ENCODE measurements at places on chromosomes 11 and 22.

- DNase-seq = no peak
Observed at GRCh38 chr11:119300198-119300964, 16.5 kb downstream of the MCAM start.

GRCh38 chr11:19466314-19466713 lies 225.6 kb upstream of the E2F8 start:
- DNase-seq = peak; percentile 7

- DNase-seq = no peak
Observed at GRCh38 chr22:39832627-39833074, 60.9 kb downstream of the ENTHD1 start.

- DNase-seq = peak; percentile 67
Observed at GRCh38 chr11:6926208-6927029, at the start of gene ZNF215. TSS of gene ZNF215 (plus strand) at chr11:6926426. CDS start at chr11:6932273, 5,847 bp downstream.

GRCh38 chr11:6357222-6357621 lies 33.1 kb upstream of the SMPD1 start:
- peak; percentile 77 for DNase-seq

DNA sequence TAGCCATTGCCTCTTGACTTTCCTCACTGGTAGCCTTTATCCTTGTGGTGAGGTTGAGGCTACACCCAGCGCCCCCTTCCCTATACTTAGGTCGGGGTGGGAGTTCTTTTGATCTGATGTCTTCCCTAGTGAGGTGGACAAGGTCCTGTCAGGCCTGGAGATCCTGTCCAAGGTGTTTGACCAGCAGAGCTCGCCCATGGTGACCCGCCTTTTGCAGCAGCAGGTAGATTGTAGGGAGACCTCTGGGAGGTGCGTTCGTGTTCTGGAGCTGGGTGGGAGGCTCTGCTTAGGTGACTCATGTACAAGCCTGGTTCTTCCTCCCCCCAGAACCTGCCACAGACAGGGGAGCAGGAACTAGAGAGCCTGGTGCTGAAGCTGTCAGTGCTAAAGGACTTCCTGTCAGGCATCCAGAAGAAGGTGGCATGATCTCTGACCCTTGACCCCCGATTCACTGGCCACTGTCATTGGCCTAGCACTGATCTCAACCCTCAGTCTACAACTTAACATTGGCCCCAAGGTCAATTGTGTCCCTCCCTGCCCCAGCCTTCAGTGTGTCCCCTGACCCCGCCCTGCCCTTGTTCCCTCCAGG lies 4.9 kb downstream of the INPPL1 start:
- no peak for DNase-seq

DNA sequence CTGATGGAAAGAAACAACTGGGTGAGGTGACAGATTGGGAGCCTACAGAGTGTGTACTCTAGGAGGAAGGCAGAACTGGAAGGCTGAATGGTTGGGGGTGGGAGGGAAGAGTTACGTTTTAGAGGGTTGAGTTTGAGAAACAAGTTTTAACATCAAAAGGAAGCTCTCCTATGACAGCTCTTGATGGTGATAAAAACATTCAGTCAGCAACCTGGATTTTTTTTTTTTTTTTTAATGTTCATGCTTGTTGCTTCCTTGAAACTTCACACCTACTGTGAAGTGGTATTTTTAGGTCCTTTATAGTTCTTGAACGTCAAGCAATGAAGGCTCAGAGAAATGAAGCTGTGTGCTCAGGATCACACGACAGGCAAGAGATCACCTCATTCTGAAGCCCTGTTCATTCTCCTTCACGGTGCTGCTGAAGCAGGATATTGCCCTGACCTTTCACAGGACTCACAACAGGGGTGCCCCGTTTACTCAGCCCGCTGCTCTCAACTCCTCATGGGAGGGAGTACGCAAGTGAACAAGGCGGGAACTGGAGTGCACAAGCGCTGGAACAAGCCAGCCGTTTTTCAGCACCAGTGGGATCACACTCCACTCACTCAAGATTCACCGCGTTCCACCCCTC lies 1.6 kb upstream of the TMEM109 start:
- no peak for DNase-seq

GRCh38 chr11:103929170-103929903 lies 107.1 kb upstream of the DDI1 start:
- DNase-seq = no peak

GRCh38 chr11:17933708-17934107 lies 79.1 kb downstream of the SERGEF start:
- no peak for DNase-seq

DNA sequence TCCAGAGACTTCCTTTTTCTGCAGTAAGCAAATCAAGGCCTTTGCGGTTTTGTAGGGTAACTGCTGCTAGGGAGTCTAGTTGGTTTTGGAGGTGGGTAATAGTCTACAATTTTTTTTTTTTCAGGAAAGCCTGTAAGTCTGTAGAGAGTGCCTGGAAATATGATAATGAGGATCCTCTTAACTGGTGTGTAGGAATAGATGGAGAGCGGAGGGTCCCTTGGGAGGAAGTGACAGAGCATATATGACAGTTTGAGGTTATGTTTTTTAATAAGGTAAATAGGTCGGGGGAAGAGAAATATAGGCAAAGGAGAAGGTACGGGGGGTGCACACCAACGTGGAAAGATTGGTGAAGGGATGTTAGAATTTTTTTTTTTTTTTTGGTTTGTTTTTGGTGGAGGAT lies 25.9 kb downstream of the ZNF195 start:
- no peak for DNase-seq

DNA sequence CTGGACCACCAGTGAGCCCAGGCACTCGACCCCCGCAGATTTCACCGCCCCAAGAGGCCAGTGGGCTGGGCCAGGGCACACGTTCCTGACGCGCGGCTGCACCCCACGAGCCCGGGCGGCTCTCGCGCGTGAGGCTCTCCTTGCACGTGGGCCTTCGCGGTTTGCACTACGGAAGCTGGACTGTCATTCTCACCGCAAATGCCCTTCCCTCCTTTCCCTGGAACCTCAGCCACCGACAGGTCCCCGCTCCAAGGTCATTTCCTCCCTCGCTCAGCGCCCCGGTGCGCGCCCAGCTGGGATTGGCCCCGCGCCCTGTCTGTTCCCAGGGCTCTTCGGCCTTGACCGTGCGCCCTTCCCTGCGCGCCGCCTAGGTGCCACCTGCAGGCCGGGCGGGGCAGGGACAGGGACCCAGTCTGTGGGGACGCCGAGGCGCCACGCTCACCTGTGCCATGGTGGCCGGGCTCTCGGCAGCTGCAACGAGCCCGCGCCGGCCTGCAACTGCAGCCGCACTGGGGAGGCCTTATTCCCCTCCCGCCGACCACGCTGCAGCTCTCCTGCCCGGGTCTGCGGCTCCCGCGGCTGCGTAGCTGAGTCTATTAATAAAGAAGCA lies 2.1 kb upstream of the CPT1A start:
- DNase-seq = no peak

GRCh38 chr22:48018346-48018745 lies 1255.9 kb downstream of the TBC1D22A start:
- no peak for DNase-seq

- DNase-seq = peak; percentile 8
Observed at GRCh38 chr22:22877523-22878210, 9.9 kb upstream of the IGLL5 start.

DNA sequence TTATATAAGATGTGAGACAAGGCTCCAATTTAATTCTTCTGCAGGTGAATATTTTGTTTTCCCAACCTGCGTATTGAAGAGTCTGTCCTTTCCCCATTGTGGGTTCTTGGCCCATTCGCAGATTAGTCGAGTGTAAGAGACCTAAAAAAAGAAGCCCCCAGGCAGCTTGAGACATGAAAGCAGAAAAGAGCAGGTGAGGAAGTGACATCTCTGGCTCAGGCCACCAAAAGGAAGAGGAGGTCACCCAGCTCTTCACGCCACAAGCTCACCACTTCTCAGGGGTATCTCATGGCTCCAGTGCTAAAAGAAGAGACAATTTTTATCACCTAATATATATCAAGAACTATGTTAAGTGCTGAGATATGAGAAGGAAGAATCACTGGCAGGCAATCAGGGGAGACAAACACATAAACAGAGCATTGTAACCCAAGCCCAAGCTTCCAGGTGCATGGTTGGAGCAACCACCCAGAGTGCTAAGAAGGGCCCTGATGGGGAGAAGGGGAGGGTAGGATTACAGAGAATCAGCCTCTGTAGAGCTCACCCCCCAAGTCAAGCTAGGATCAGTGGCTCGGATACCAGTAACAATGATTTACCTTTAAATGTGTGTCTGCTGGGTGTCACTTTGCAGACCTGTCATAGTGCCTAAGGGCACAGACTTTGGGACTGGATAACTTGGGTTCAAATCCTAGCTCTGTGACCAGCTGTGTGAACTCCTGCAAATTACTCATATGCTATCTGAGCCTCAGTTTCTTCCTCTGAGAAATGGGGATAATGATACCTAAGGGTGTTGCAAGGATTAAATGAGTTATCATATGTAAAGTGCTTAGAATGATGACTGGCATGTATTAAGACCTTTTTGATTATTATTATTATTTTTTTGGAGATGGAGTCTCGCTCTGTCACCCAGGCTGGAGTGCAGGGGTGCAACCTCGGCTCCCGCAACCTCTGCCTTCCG lies 39.2 kb downstream of the MCHR1 start:
- DNase-seq = no peak

DNA sequence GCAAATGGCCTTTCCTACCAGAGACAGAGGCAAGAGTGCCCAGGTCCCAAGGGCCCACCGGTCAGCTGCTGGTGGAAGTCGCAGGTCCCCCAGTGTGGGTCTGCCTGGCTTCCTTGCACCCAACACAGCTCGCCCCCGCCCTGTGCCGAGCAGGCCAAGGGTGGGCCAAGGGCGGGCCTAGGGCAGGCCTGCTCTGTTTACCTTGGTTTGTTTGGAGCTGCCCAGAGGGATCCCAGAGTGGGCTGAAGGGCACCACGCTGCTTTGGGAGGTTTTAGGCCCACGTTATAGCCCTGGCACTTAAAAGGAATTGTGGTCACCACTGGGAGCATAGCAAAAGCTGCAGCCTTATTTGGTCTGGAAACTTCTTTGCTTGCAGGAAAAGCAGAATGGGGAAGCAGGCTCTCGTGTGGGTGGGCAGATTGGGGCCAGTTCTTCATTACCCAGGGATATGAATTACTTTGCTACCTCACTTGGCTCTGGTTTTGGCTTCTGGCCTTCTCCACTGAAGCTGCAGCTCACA lies 38.0 kb downstream of the MRGPRD start:
- no peak for DNase-seq

DNA sequence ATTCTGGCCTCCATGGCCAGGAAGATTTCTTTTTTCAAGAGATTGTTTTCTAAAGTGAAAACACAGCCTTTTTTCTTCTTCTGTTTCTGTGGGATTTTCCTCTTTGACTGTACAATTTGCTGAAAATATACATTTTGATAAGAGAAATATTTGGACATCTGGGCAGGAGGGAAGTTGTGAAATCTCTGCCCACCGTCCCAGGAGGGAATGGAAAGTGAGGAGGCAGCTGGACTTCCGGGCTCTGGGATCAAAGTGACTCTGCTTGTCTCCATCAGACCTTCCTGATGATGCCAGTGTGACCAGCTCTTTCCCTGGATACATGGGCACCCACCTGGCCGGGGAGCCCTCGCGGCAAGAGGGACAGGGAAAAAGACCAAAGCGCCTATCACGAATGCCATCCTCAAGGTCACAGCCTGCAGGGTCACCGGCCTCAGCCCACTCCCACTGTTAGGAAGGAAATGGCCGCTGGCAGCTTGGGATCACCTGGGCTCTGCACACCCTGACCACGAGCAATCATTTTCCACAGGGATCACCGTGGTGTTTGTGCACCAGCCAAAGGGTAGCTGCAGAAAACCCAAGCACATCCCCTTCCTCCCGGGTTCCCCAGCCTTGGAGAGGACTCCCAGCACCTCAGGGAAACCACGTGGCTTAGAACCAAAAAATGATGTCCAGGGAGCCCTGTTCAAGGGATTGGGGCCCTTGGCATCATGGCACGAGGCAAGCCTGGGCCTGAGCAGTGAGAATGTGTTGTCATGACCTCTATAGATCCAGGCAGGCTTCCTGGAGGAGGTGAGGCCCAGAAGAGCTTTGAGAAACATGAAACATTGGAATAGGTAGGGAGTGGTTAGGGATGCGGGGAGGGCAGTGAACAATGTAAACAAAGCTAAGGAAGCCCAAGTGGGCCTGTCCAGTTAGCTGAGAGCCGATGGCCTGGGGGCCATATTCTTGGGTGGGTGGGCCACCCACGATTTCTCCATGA lies 29.1 kb upstream of the CCND1 start:
- DNase-seq = no peak

GRCh38 chr11:45098929-45099328 lies 47.5 kb upstream of the PRDM11 start:
- DNase-seq = no peak

DNA sequence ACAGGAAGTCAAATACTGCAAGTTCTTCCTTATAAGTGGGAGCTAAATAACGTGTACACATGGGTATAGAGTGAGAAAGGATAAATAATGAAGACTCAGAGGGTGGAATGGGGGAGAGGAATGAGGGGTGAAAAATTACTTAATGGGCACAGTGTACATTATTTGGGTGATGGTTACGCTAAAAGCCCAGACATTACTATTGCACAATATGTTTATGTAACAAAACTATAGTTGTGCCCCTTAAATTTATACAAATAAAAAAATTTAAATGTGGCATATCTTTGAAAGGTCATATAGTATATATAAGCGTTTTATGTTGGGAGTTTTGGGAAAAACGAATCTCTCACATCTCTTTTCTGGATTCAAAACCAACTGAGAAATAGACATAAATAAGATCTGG lies 96.1 kb downstream of the KIF18A start:
- DNase-seq = no peak

DNA sequence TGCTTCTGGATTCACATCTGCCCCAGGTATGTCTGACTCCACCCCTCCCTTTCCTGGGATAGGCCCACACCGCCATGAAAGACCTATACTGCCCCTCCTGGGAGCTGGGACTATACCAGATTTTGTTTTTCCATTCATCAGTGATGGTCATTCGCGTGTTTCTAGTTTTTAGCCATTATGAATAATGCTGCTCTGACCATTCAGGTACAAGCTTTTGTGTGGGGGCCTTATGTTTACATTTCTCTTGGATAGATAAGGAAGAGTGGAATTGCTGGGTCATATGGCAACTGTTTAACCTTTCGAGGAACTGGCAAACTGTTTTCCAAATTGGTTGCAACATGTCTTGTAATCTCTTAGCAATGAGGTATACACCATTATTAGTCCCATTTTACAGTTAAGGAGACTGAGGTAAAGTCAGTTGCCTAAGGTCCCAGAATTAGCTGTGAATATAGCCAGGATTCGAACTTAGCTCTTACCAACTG lies 1.2 kb upstream of the TBC1D10A start:
- no peak for DNase-seq
